Activated T-cell treated with anti-CD3 and anti-CD28 coated beads, Interleukin-2, amount 50 U/mL, for 24 hours (primary cell): ENCODE measurements at places on chromosomes 3 and 15.
A peak's percentile ranks its signal among the peaks of the same experiment; 100 is the strongest.

DNA sequence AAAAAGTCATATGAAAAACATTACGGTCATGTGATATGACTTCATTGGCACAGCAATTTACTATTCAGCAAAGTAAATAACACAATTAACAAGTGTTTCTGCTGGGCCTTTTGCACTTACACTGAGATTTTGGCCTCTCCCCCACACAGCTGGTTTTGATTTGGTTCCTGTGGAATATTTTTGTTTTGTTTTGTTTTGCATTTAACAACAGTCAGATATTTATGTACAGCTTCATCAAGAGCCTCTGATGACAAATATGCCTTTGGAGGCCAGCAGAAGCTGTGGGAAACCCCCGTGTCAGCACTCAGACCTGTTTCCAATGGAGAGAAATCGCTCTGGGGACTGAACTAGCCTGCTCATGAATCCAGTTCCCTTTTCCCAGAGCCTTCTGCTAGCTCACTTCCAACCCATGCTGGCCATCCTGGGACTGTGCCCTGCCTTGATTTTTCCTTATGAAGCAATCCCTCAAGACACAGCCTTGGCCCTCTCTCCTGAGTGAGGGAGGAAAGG, 161.9 kb downstream of the ATG7 start:
- H3K4me1 ChIP-seq: no peaks in the 10 kb centered on the region
- no peak overlapping the region for H3K27ac ChIP-seq
- H3K4me3 ChIP-seq: no peak overlapping the region
- H3K36me3 ChIP-seq: peaks cover 20% of the 10 kb centered on the region
- no peaks in the 10 kb centered on the region for H3K27me3 ChIP-seq
- DNase-seq: no peak

DNA sequence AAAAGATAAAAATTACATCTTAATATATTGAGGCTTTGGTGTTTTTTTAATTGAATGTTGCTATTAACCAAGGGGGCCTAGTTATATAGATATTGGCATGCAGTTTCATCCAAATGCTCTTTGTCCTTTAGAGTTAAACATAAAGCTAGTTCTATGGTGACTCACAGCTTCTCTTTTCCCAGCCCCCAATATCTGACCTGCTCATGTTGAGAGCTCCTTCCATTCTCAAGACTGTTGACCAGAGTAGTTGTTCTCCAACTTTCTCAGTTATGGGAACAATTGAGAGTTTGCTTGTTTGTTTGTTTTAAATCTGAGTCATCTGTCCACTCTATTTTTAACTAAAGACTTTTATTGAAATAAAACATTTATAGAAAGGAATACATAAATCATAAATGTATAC, 15.8 kb upstream of the RARB start:
- DNase-seq: no peak
- H3K36me3 ChIP-seq: no peaks in the 10 kb centered on the region
- H3K27ac ChIP-seq: no peak overlapping the region
- no peaks in the 10 kb centered on the region for H3K4me1 ChIP-seq
- H3K4me3 ChIP-seq: no peak overlapping the region

- no peak overlapping the region for H3K4me3 ChIP-seq
- H3K27ac ChIP-seq: no peak overlapping the region
- H3K4me1 ChIP-seq: no peaks in the 10 kb centered on the region
- H3K36me3 ChIP-seq: no peaks in the 10 kb centered on the region
Measured at GRCh38 chr3:174318181-174318580, 541.0 kb upstream of the NAALADL2 start.

DNA sequence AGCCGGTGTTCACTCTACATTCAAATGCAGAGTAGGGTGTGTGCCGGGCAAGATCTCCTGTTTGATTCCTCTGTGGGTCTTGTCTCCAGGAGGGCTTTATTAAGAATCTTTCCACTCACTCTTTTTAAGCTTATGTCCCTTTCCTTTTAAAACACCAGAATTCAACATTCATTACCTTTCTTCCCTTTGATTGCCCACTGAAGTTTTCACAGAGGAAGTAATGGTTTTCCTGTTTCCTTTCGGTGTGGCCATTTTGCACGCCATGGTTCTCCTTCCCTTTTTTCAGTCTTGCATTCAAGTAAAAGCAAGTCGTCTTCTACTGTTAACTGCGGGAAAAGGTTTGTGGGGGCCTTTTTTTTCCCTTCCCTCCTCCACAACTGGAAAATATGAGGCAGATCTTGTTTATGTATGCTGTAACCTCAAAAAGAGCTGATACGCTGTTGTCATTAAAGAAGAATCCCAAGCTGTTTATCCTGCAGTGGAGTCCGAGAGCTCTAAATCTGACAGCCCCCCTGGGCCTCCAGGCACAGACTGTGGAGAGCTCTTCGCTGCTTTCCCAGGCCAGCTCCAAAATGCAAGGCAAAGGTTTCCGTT, 40.5 kb downstream of the FILIP1L start:
- H3K27ac ChIP-seq: peak overlapping the region; percentile 83
- no peak for DNase-seq
- H3K27me3 ChIP-seq: no peaks in the 10 kb centered on the region
- H3K36me3 ChIP-seq: peaks cover 2% of the 10 kb centered on the region

DNA sequence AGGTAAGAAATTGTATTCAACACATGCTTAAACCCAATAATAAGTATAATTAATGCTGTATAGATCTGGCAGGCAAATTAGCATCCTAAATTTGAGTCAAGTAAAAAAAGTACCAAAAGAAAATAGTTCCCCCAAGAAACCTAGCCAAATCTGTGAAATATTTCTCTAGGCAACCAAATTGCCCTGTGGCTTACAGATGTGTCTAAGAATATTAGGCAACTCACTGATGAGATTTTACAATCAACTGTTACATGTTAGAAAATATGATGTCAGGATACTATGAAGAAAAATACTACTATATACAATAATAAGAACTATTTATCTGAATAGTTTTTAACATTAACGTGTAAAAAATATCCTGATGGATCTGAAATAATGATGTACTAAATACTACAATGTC, 397.1 kb downstream of the TIGIT start:
- no peak for DNase-seq
- H3K36me3 ChIP-seq: peaks cover 15% of the 10 kb centered on the region
- no peaks in the 10 kb centered on the region for H3K27me3 ChIP-seq

GRCh38 chr3:150567328-150567727, 20.7 kb downstream of the EIF2A start:
- H3K4me3 ChIP-seq: no peak overlapping the region
- peaks cover 82% of the 10 kb centered on the region for H3K36me3 ChIP-seq
- no peaks in the 10 kb centered on the region for H3K27me3 ChIP-seq
- no peak overlapping the region for H3K27ac ChIP-seq
- no peaks in the 10 kb centered on the region for H3K4me1 ChIP-seq

DNA sequence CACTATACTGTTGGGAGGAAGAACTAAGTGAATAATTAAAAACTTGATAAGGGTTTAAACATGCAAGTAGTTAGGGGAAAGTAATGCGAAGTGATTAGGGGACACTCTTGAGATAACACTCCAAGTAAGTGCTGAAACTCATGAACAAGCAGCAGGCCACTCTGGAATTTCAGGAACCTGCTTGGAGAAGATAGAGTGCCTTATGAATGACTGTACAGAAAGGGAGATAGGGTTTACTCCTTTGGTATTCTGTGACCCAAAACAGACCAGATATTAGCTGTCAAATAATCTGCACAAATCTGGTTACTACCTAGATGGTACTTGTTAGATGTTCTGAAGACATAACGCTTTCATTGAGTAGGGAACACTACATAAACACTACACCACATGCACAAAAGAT, 85.6 kb downstream of the FRMD4B start:
- H3K4me3 ChIP-seq: no peak overlapping the region
- H3K27me3 ChIP-seq: no peaks in the 10 kb centered on the region
- DNase-seq: no peak
- no peak overlapping the region for H3K27ac ChIP-seq

GRCh38 chr15:100873029-100873677, 6.5 kb upstream of the ALDH1A3 start:
- DNase-seq: no peak
- H3K27ac ChIP-seq: no peak overlapping the region
- no peaks in the 10 kb centered on the region for H3K36me3 ChIP-seq
- H3K4me3 ChIP-seq: no peak overlapping the region
- no peaks in the 10 kb centered on the region for H3K4me1 ChIP-seq

DNA sequence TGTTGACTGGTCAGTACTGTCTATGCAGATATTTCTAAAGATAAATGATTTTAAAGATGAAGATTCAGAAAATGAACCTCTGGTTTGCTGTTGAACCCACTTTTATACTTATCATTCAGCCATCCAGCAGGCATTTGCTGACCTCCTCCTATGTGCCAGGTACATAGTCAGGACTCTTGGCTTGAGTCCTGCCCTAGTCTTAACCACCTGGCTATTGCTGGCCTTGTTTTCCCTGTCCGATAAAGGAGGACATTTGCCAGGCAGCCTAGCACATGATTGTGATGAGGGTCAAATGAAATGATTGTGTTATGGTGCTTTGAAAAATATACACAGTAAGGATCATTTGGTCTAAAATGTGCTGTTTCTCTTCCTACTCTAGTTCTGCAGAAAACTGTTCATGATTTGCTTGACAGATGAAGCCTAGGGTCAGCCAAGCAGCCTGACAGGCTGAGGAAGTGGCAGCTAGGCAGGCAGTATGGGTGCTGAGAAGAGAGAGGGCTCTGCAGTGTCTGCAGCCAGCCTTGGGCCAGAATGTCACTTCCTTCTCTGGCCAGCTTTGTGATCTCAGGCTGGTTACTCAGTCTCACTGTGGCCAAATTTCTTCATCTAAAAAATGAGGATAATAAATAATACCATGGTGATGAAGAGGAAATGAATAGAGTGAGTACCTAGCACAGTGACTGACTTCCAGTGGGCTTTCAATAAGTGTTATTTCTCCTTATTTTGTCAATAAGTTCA, 13.8 kb downstream of the EXOSC7 start:
- no peak overlapping the region for H3K4me3 ChIP-seq
- peaks cover 85% of the 10 kb centered on the region for H3K36me3 ChIP-seq
- H3K27ac ChIP-seq: no peak overlapping the region

GRCh38 chr3:122560680-122561079, 3.4 kb downstream of the PARP9 start:
- H3K27me3 ChIP-seq: no peaks in the 10 kb centered on the region
- peak; percentile 36 for DNase-seq
- H3K36me3 ChIP-seq: peaks cover 66% of the 10 kb centered on the region
- H3K4me1 ChIP-seq: peaks cover 41% of the 10 kb centered on the region

GRCh38 chr3:170765419-170766078, 104.4 kb downstream of the RPL22L1 start:
- H3K36me3 ChIP-seq: no peaks in the 10 kb centered on the region
- no peak for DNase-seq
- H3K4me1 ChIP-seq: no peaks in the 10 kb centered on the region

GRCh38 chr3:31981206-31982181, at the start of the genes OSBPL10 and ZNF860:
Gene OSBPL10, minus strand, starts transcription at chr3:31981262. Its CDS starts 83 bp downstream, at chr3:31981179.
Gene ZNF860, plus strand, starts transcription at chr3:31981750. Its CDS starts 7,330 bp downstream, at chr3:31989080.
- H3K4me3 ChIP-seq: peak within 1 kb of the TSS; percentile 79
- H3K27ac ChIP-seq: peak within 1 kb of the TSS; percentile 51
- no peaks in the 10 kb centered on the region for H3K36me3 ChIP-seq
- peak; percentile 57 for DNase-seq
- peaks cover 30% of the 10 kb centered on the region for H3K4me1 ChIP-seq

DNA sequence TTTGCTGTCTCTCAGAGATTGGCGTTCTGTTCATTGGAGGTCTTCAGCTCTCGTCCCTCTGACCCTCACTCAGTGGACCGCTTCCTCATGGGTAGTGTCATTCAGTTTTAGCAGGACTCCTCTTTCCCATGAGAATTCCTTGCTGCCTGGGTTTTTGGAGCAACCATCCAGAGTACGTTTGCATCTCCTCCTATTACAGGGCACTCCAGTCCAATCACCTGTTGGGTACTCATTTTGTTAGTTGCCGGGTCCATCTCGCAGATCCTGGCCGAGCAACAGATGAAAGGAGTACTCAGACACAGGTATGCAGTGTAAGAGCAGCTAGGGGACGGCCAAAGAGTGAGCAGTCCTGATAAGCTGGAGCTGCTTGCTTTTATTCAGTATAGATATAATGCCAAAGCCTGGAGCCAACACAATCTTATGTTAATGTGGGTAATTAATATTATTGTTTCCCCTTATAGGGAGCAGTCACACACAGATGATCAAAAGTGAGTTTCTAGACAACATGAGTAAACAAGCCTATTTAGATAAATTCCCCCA, 49.6 kb downstream of the ISG20 start:
- no peak for DNase-seq
- H3K27me3 ChIP-seq: peaks cover 18% of the 10 kb centered on the region
- H3K4me1 ChIP-seq: no peaks in the 10 kb centered on the region
- no peaks in the 10 kb centered on the region for H3K36me3 ChIP-seq

DNA sequence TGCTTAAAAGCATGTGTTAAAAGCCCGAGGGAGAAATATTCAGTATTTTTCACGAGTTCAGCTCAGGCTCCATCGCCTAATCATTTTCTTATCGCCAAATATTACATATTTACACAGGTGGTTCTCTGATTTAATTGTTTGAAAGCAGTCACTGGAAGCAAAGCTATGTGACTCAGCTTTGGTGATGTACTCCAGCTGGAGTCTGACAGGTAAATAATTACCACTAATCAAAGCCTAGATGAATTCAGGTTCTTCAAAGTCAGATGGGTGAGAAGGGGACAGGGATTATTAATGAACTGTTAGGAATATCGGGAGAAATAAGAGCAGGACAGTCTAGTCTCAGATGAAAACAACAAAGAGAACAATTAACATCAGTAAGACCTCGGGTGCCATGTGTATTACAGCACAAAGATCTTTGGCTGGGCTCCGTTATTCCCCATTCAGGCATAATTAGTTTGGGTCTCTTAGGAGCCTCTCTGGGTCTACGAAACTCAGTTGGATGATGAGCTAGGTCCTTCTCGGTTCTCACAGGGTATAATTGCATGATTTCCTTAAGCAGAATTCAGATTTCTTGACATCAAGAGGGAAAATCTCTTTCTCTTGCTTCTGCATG, 331.7 kb upstream of the ADAMTS9 start:
- DNase-seq: no peak
- H3K4me3 ChIP-seq: no peak overlapping the region
- no peak overlapping the region for H3K27ac ChIP-seq
- no peaks in the 10 kb centered on the region for H3K27me3 ChIP-seq

GRCh38 chr15:61796056-61796455, 264.2 kb downstream of the VPS13C start:
- DNase-seq: no peak
- no peak overlapping the region for H3K4me3 ChIP-seq
- peaks cover 41% of the 10 kb centered on the region for H3K27me3 ChIP-seq

DNA sequence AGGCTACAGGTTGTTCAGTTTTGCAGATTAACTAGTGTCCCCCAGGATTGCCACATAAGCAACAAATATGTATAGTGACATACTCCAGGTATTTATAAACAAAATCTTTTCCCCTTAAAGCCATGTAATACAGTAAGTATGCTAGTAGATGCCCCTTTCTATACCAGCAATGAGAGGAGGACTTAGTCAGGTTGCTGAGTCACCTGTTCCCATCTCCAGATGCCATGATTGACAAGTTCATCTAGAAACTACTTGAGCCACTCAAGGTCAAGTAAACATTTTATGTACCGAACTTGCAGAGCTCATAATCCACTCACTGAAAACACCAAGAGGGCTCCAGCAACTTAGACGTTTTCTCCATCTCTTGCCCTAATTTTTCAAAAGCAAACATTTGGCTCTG, 18.2 kb downstream of the SLC9A9 start:
- H3K27me3 ChIP-seq: no peaks in the 10 kb centered on the region
- DNase-seq: no peak
- no peak overlapping the region for H3K4me3 ChIP-seq
- H3K4me1 ChIP-seq: peaks cover 52% of the 10 kb centered on the region
- peaks cover 2% of the 10 kb centered on the region for H3K36me3 ChIP-seq

- H3K27me3 ChIP-seq: no peaks in the 10 kb centered on the region
- peak; percentile 56 for DNase-seq
- H3K4me3 ChIP-seq: peak overlapping the region; percentile 82
- H3K4me1 ChIP-seq: peaks cover 19% of the 10 kb centered on the region
- H3K27ac ChIP-seq: peak overlapping the region; percentile 26
Measured at GRCh38 chr3:170038434-170039110, 777 bp downstream of the GPR160 start.
